ENCODE measurements at places on chromosomes 16 and 17.
A peak's percentile ranks its signal among the peaks of the same experiment; 100 is the strongest.

GRCh38 chr17:8695241-8695640 is 49.4 kb downstream of the CCDC42 start:
- DNase-seq: no peak

GRCh38 chr17:40443196-40443987 is at the start of gene IGFBP4:
Gene IGFBP4 (plus strand): TSS chr17:40443450. CDS start chr17:40443736, 286 bp downstream.
- DNase-seq: no peak

DNA sequence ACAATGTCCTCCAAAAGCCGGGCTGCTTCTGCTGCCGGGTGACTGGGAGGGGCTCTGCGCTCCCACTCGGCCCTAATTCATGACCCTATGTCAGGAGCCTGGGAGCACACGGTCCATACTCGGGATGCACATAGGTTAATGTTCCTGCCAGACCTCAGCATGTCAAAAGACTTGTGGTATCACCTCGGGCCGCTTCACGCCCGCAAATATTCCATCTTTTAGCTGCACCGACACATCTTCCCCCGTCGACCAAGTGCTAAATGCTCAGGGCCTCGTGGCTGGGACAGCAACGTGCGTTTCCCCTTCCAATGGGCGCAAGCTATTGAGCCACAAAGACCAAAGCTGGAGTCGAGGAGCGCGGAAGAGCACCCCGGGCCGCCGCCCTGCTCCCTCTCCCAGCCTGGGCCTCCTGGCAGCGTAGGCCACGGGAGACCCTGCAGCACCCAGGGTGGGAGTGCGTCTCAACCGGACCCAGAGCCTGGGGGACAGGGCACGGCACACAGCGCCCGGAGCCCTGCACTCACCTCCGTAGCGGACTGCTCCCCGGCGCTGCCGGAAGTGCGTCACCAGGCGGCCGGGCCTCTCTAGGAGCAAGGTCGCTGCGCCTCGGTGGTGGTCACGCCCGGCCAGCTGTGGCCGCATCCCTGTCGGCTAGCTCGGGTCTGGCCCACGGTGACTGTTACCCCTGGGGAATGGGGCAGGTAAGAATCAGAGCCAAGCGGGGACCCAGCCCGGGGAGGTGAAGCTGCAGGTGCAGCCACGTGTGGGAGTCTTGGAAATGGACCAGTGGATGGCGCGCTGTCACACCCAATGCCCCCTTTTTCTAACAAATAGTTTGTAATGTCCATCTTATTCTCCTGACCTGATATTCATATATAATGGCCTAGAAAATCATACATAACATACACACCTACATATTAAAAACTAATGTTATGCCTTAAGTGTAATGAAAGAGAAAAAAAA is at the start of gene ZNF23:
TSS of gene ZNF23 (minus strand) at position 562 of the 963 bp plus-strand sequence. CDS start 5,451 bp downstream, outside the sequence.
- DNase-seq: no peak

DNA sequence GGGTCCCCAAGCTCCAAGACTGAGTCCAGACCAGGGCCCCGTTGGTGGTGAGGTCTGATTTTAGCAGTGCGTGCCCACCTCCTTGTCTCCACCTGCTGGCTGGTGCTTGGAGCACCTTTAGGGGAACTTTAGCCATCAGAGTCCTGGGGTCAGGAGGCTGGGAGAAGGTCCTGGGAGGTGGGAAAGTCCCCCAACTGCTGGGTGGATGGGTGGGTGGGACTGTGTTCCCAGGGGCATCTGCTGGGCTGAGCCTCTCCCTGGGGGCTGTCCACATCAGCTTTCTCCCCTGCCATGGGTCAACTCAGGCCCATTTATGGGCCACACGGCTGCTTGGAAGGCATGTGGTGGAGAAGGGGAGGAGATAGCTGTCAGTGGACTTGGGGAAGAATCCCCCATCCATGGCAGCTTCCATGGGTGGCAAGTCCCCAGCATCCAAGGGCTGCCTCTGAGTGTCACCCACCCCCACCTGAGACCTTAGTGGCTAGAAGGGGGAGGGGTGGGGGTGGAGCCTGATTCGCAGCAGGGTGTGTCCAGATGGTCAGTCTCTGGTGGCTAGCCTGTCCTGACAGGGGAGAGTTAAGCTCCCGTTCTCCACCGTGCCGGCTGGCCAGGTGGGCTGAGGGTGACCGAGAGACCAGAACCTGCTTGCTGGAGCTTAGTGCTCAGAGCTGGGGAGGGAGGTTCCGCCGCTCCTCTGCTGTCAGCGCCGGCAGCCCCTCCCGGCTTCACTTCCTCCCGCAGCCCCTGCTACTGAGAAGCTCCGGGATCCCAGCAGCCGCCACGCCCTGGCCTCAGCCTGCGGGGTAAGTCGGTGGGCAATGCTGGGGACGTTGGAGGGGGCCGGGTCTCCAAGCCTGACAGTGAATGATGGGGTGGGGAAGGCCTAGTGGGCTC is at the start of gene TRPV2:
TSS of gene TRPV2 (plus strand) at position 541 of the 894 bp plus-strand sequence. CDS start 2,098 bp downstream, outside the sequence.
- no peak for DNase-seq

DNA sequence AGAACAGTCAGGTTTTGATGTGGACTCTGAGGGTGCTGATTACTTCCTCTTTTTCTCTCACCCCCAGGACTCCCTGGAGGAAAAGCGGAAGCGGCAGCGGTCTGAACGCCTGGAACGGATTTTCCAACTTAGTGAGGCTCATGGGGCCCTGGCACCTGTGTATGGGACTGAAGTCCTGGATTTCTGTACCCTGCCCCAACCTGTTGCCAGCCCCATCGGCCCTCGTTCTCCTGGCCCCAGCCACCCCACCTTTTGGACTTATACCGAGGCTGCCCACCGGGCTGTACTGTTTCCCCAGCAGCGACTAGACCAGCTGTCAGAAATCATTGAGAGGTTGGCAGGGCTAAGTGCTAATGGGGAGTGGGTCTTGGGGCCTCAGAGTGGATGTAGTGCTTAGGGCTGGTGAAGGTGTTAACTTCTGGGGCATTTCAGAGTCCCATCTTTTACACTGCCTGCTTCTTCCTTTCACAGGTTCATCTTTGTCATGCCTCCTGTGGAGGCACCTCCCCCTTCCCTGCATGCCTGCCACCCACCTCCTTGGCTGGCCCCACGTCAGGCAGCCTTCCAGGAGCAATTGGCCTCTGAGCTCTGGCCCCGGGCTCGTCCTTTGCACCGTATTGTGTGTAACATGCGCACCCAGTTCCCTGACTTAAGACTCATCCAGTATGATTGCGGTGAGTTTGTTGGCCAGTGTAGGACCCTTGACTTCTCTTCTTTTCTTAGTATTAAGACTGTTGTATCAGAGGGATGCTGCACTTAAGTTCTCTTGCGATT is 19.1 kb upstream of the PHKG2 start:
- no peak for DNase-seq

GRCh38 chr17:9763643-9764042 is 27.7 kb downstream of the DHRS7C start:
- no peak for DNase-seq

- DNase-seq: peak; percentile 84
Measured at GRCh38 chr17:78935419-78936323, 10.5 kb upstream of the TIMP2 start.

DNA sequence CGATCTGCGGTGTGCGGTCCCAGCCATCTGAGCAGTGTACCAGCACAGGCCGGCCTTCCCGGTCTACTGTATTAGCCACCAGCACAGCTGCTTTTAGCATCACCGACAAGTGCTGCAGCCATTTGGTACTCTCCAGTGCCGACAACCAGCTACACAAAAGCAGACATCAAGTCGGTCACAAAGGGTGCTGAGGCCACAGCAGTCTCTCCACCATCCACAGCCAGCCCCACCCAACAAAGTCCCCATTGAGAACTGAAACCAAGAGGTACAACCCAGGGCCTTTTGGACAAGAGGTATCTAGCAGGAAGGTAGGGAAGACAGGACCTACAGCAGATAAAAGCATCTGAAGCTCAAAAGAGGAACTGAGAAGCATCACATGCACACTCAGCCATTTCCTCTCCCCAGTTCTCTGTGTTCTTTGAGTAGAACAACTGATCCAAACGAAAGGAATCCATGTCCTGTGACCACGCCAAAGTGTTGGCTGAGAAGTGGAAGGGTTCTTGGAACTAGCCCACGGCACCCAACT is 9.5 kb downstream of the MTMR4 start:
- DNase-seq: no peak

DNA sequence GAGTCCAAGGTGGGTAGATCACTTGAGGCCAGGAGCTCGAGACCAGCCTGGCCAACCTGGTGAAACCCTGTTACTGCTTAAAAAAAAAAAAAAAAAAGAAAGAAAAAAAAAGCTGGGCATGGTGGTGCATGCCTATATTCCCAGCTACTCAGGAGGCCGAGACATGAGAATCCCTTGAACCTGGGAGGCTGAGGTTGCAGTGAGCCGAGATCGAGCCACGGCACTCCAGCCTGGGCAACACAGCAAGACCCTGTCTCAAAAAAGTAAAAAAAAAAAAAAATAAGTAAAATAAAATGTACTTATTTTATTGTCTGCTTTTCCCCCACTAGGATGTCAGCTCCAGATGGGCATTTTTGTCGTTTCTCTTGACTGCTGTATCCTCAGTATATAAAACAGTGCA is 107.7 kb downstream of the ABCC1 start:
- DNase-seq: no peak

- no peak for DNase-seq
Measured at GRCh38 chr16:22300427-22301071, 3.3 kb downstream of the POLR3E start.

DNA sequence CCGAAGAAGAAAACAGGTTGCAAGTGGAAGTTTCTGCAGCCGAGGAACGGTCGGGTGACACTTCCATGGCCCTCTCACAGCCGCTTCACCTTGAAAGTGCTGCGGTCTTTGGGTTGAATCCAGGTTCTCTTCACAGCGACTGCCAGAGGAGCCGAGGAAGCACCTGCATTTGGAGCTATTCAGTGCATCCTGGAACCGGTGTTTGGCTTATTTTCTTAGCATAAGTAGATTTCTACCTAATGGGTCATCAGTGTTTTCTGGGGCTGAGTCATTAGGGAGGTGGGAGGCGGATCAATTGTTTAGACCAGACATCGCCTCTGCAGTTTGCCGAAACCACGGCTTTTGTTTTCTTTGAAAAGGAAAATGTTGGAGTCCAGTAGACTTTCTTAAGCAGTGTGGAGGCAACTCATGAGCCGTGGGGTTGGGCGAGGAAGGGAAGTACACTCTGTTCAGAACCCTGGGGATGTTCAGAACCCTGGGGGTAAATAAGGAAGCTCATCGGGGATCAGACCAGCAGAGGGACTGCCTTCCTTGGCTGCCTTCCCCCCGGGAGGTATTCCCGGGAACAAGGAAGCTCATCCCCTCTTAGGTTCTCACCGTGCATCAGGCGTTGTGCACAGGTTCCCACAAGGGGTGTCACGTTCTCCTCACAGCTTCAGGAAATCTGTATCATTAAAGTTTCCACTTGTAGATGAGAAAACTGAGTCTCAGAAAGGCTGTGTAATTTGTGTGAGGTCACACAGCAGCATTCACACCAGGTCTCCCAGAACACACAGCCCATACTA is 361.5 kb downstream of the SNX29 start:
- no peak for DNase-seq

- no peak for DNase-seq
Measured at GRCh38 chr17:64384253-64385186, 6.1 kb downstream of the PECAM1 start.

- peak; percentile 65 for DNase-seq
Measured at GRCh38 chr16:19696328-19696727, 21.7 kb downstream of the KNOP1 start.

DNA sequence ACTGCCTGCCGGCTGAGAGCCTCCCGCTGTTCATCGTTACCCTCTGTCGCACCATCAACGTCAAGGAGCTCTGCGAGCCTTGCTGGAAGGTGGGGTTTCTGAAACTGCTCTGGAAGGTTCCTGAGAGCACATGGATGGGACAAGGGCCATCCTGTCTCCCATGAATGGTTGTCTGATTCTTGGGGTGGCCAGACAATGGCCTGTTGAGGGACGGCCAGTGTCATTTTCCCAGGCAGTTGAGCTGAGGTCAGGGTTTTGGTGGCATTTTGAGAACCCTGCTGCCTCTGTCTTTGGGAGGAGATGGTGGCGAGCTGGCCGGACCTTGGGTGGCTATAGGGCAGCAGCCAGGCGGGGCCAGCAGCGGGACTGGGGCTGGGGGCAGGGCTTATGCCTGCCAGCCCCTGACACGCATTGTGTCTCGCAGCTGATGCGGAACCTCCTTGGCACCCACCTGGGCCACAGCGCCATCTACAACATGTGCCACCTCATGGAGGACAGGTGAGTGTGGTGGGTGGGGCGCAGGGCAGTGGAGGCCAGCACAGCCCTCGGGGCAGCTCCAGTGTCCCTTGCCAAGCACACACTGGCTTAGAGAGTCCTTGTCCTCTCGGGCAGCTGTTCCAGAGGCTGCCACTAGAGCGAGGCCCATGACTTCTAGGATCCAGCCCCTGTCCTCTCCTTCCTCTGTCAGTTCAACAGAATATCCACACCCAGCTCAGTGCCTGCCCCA is 9.1 kb downstream of the TSC2 start:
- DNase-seq: no peak

DNA sequence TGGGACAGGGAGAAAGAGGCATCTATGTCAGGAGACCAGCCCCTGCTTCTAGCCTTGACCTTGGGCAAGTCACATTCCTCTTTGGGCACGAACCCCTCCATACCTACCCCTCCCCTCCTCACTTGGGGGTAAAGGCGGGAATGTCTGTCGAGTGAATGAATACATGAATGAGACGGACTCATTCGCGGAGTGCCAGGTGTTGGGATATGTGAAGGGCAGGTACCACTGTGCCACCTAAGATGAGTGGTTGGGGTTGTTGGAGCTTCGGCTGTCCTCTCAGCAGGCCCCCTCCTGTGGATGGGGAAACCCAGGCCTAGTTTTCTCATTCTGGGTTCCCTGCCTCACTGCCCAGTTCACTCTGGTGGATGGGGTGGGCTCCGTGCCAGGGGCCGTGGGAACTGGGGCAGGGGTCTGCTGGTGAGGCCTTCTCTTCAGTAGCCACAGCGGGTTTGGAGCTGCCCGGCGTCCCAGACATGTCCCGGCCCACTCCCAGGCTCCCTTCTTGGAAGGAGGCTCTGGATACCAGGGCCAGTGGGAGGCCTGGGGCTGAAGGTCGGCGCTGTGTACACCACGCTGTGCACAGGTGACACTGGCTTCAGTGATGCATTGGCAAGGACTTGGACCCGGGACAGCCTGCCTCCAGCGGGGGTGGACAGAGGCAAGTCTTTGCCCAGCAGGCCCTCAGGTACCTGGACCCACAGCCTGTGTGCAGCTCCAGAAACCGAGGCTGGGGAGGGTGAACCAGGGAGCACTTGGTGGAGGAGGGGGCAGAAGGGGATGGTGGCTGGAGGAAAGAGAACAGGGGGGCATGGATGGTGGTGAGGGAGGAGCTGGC is 5.6 kb downstream of the GLIS2 start:
- no peak for DNase-seq

DNA sequence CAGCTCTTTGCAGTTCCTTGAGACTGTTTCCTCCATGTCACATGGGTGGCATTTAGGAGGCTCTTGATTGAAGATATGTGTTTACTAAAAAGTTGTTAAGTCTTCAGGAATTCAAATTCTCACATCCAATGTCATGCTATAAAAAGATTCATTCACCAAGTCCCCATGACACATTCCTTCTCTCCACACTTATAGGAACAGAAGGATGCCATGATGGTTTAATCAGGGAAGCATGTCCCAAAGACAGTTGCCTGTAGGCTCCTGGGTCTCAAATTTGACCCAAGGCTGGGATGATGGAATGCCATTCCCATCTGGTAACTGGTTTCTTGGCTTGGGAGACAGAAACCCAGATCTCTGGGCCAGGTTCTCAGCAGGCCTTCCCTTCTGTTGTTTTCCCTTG is 140.6 kb upstream of the SOX9 start:
- DNase-seq: no peak

All from AG04449 (cell line).